ENCODE measurements at places on chromosomes 7 and 10.

- no peak for DNase-seq
Measured at GRCh38 chr7:29372351-29373090, 177.9 kb downstream of the CHN2 start.

DNA sequence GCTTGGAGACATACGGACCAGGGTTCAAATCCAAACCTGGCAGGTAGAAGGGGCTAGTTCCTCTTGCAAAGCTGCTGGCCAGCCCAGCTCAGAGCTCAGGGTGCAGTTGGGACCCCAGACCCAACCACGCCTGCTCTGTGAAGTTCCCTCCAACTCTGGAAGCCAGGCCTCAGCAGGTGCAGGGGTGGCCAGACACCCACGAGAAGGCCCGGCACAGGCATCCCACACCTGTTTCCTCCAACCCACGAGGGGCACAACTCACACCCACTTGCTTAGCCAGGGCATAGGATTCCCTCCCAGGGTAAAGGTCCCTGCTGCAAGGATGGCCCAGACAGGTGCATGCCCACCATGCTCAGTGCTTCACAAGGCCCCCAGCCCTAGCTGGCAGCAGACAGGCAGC, 262.4 kb downstream of the GRID1 start:
- no peak for DNase-seq

DNA sequence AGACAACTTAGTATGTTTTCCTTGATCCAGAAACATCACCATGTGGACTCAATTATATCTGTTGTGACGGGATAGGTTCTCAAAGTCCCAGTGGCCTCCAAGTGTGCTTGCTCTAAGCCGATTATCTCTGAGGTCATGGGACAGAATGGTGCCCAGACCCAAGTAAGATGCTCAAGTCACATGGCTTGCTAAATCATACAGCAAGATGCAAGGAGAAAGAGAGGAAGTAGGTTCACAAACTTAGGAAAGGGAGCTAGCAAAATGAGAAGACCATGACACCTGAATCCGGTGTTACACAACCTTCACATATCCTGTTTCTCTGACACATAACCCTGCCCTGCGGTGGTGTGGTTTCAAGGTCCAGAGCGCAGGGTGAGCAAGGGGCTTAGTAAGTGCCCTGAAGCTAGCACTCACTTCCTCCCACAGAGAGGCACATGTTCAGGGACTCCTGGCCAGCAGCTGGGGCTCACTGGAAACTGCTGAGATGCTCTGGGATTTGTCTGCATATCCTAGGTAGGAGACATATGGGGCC, 590.9 kb upstream of the ANKRD30A start:
- DNase-seq: no peak

DNA sequence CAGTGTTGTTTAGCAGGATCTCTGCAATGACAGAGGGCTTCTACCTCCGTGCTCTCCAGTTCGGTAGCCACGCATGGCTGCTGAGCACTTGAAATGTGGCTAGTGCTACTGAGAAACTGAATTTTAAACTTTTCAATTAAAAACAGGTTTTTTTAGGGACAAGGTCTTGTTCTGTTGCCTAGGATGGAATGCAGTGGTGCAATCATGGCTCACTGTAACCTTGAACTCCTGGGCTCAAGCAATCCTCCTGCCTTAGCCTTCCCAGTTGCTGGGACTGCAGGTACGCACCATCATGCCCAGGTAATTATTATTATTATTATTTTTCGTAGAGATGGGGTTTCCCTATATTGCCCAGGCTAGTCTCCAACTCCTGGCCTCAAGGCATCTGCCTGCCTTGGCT, 13.4 kb upstream of the SFRP5 start:
- DNase-seq: no peak

DNA sequence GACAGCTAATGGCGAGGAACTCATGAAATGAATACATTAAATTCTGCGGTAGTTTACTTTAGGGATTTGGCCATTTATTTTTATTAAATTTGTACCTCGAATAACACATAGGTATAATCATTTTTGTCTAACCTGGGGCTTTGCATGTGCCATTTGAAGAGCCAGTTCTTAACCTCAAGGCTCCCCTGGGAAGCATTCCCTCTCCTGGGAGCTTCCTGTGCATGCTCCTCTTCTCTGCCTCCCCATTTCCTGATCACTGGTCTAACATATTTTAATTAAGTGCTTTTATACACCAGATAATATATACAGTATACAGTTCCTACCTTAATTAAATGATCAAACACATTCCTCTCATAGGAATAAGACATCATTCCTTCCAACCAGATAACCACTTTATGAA, 183.9 kb upstream of the FZD1 start:
- no peak for DNase-seq

GRCh38 chr7:44318332-44318731, 7.1 kb downstream of the CAMK2B start:
- no peak for DNase-seq

GRCh38 chr10:89159761-89160160, 47.4 kb downstream of the CH25H start:
- no peak for DNase-seq

DNA sequence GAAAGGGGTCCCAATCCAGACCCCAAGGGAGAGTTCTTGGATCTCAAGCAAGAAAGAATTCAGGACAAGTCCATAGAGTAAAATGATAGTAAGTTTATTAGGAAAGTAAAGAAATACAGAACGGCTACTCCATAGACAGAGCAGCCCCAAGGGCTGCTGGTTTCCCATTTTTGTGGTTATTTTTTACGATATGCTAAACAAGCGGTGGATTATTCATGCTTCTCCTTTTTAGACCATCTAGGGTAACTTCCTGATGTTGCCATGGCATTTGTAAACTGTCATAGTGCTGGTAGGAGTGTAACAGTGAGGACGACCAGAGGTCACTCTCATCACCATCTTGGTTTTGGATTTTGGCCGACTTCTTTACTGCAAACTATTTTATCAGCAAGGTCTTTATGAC, 1033.4 kb downstream of the SORCS3 start:
- no peak for DNase-seq

DNA sequence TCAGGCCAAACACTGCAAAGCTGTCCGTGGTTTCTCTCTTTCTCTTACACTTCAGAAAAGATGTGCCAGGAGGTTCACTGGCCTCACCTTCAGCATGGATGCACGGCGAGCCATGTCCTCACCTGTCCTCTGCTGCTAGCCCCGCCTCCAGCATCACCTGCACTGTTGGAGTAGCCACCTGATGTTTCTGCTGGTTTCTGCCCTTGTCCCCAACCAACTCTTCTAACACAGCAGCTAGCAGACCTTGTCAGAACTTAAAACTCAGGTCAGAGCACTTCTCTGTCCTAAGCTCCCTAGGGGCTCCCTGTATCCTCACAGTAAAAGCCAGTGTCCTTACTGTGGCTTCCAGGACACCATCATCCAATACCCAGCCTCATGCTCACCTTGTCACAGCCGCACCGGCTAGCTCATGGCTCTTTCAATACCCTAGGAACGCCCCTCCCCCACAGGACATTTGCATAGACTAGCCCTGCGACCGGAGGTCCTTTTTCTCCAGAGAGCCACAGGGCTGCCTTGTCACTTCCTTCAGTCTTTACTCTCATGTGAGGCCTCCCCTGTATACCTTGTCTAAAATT, 15.2 kb downstream of the PALD1 start:
- no peak for DNase-seq

DNA sequence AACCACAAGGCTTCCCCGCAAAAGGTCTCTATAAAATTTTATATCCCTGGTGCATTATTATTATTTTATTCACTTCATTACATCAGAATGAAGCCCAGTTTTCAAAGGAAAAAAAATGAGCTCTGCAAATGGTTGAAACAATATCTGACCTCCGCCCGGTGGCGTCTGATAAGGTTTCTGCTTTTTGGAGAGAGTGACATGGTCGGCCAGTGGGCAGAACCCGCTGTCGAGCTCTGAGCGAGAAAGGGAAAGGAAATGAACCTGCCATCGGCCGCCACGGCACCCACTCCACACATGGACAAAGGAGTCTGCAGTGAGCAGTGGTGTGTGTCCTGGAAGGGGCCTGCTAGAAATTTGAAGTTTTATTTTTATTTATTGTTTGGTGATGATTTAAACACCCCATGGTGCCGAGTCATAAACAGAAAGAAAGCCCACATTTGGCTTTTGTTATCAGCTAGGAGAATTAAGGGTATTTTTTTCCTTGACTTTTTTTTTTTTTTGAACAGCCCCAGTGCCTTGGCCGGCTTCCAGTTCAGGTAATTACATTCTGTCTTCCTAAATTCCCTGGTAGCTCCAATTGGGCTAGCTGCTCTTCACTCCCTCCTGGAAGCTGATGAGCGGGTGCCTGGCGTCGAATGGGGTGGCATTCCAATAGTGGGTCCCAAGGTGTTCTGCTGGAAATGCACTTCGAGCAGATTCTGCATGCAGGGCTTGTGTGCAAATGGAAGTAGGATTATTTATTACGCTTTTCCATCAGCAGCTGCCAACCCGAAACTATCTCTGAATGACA, 149.4 kb upstream of the MKI67 start:
- no peak for DNase-seq

DNA sequence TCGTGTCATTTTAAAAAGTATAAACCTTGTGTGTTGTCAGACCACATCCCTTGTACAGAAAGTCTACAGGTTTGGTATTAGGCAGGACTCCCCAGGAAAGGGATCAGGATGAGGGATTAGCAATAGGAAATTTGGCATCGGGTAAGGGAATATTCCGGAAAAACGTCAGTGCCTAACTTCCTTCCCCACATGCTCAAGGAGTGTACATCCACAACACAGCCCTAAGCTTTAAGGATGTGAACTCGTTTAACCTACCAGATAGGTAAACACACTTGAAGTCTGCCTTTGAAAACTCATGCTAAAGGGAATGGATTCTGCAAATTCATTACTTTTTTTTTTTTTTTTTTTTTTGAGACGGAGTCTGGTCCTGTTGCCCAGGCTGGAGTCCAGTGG, 194.9 kb downstream of the SKIDA1 start:
- no peak for DNase-seq

- no peak for DNase-seq
Measured at GRCh38 chr7:123075838-123076467, 80.5 kb upstream of the TAS2R16 start.

DNA sequence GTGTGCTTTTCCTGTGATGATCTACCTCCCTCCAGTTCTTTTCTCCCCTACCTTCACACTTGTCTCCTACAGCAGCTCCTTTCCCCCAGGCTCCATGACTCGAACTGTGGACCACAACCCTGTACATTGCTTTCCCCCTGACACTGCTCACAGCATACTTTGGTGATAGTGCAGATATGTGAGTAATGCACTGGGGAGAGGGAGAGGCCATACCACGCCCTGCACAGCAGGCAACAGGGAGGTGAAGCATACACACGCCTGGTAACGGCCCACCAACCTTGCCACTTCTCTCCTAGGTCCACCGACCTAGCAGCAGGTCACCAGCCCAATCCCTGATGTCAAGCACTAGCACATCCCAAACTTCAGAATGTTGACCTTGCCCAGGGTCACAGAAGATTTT, 238.2 kb downstream of the GRID1 start:
- DNase-seq: no peak

- peak; percentile 6 for DNase-seq
Measured at GRCh38 chr10:102421507-102421756, 796 bp downstream of the FBXL15 start.

- DNase-seq: no peak
Measured at GRCh38 chr10:98295401-98295811, 27.4 kb upstream of the LOXL4 start.

GRCh38 chr7:23531050-23531793, 559 bp downstream of the TRA2A start:
- DNase-seq: peak; percentile 69

- peak; percentile 16 for DNase-seq
Measured at GRCh38 chr10:23294638-23295247, 49.9 kb downstream of the C10orf67 start.

DNA sequence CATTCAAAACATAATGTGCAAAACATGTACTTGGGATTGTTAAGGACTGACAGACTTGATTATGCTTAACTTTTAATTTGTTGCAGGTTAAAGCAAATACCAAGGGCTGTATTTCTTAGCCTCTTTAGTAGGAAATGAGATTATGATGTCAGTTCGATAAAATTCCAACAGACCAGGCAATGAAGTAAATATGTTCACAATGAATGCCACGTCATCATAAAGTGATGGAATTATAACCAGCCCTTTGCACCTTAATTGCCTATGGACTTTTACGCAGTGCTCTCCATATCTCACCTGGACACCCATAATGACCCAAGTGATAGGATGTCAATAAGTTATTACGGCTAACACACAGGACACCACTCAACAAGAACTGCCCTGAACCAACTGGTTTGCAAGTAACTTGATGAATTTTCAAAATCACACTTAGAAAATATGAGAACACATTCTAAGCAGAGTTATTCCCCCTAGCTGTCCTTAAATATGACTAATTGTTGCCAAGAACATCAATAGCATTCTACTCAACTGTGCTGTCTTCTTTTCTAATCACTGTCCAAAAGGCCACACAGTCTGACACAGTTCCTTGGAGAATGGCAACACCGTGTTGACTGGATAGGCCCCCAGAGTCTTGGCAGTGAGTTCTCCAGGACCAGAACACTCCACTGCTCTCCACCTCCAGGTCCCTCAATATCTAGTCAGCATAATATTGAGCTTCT, 115.0 kb downstream of the CHCHD3 start:
- DNase-seq: no peak

DNA sequence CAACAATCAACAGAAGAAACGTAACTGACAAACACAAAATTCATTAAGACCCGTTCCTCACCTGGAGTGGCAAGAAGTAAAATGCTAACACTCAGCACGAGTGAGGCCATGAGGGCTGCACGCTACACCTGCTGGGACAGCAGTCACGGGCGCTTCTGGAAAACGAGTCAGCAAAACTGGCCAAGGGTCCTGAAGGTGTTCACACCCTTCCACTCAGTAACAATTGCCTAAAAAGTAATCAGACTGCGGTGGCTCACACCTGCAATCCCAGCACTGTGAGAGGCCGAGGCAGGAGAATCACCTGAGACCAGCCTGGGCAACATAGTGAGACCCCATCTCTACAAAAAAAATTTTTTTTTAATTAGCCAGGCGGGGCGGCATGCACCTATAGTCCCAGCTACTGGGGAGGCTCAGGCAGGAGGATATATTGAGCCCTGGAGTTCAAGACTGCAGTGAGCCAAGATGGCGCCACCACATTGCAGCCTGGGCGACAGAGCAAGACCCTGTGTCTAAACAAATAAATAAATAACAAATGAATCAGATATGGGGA, 199.1 kb downstream of the MAD1L1 start:
- DNase-seq: no peak

- DNase-seq: no peak
Measured at GRCh38 chr10:6514180-6514579, 65.9 kb downstream of the PRKCQ start.

- no peak for DNase-seq
Measured at GRCh38 chr7:127954357-127954748, 76.9 kb downstream of the LRRC4 start.

GRCh38 chr10:82335831-82336230, 460.8 kb downstream of the NRG3 start:
- DNase-seq: no peak

GRCh38 chr10:29257106-29257783, 31.6 kb upstream of the LYZL1 start:
- no peak for DNase-seq

DNA sequence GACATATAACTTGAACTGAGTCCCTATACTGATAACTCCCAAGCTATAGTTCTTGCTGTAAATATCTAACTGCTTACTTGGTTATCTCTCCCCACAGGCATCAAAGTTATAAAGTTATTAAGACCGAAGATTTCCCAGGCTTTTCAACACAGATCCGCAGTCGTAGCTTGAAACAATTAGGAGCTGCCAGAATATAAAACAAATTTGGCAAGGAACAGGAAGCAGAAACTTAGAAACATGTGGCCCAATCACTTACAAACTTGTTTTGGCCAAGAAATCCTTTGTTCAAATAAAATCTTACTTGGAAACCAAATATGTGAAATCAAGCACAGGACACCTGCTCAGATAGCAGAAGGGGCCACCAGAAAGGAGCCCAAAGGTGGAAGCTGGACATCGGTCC, 9.0 kb downstream of the SLC16A12 start:
- DNase-seq: no peak

Data from ACHN (cell line).